ENCODE measurements at places on chromosomes 13 and 19.
A peak's percentile ranks its signal among the peaks of the same experiment; 100 is the strongest.

DNA sequence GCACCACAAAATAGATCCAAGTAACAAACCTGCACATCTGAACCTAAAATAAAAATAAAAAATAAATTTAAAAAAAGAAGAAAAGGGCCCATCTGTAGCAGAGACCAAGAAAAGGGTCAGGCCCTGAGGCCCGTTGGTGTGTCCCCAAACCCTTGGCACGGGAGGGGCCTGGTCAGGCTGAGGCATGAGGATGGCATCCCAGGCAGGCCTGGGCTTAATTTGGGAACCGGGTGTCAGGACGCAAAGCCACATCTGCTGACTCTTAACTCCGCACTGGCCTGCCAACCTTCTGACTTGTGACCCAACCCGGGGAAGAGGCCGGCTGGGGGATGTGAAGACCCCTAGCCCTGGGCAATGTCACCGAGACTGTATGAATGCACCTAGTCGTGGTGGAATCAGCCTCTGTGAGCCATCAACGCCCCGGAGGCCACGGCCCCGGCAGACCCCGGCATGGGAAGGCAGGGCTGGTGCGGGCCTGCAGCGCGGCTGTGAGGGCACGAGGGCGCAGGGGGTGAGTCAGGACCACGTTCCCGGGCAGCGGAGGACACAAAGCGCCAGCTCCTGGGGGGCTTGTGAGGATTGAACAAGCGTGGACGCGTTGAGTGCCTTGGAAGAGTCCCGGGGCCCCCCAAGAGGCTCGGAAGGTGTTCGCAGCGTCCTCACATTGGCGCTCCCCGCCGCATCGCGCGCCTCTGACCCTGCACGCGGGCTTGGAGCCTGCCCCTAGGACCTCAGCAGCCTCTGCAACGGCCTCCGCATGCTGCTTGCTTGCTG, 38.2 kb downstream of the ATP12A start:
- no peak for DNase-seq

DNA sequence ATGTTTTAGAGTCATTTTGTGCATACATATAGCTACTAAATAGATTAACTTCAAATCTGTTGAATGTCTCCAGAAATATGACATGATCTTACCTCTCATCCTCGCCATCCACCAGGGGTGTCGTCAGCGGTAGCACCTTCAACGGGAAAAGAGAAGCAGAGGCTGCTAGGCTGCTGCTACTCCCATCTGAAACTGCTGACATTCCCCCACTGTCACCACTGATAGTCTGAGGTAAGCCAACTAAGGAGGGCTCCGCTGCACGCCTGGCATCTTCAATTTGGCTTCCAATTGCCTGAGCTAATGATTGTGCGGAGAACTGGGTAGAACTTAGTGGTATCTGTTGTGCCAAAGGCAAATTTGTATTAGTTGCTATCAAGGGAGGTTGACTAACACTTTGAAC, 3.1 kb downstream of the TSC22D1 start:
- DNase-seq = no peak

DNA sequence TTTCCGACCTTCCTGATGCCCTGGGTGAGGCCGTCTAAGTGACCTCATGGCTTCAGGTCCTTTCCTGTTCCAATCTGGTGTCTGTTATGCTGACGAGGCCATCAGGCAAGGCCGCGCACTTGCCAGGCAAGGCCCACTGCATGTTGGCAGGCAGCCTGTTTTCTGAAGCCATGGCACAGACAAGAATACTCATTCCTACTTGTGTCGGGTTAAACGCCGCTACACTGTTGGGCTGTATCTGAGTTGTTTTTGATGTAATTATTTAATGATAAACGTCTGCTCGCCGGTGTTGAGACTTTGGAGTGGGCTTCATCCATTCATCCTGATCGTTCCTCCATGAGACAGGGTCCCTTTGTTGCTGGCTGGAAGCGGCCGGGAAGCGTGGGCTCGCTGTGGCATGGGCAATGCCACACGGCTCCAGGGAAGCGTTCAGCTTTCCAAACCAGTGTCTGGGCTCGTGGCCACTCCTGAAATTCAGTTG, 92.1 kb downstream of the ATP11A start:
- DNase-seq = no peak

- peak; percentile 81 for DNase-seq
Measured at GRCh38 chr19:2096034-2096479, at the start of gene MOB3A. TSS of gene MOB3A (minus strand) at chr19:2096326. CDS start at chr19:2078560, 17,766 bp downstream.

DNA sequence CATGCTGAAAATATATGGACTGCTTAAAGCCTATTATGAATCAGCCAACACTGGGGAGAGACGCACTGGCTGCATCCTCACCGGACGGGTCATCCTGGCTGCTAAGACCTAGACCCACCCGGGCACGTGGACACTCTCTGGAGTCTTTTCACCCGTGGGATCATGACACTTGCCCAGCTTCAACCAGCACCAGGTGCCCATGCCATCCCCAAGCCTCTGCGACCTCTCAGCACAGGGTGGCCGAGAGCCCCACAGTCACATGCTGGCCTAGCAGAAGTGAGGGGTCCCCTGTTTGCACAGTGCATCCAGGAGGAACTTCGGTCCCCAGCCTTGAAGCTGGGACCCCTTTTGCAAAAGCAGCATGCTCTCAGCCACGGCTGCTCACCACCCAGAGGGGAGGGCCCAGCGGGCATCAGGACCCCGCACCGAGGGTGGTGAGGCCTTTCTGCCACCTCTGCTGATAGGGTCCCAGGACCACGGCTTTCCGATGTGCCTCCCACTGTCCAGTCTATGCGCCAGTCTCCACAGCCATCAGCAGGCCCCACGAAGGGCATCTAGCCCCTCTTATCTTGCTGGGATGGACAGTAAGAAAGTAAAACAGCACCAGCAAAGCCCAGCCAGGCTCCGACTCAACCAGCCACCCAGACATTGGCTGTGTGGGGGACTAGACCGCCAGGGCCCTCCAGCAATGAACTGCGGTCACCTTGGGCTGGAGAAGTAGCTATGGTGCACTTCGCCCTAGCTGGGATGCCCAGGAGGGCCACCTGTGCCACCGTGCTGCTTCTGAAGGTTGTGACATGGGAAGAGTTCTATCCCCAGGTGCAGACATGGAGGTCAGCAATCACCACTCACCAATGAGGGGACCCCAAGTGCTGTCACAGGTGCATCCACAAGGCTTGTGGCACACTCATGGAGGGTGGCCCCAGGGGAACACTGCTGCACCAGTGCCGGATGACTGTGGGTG, 73.1 kb downstream of the CEBPG start:
- no peak for DNase-seq

DNA sequence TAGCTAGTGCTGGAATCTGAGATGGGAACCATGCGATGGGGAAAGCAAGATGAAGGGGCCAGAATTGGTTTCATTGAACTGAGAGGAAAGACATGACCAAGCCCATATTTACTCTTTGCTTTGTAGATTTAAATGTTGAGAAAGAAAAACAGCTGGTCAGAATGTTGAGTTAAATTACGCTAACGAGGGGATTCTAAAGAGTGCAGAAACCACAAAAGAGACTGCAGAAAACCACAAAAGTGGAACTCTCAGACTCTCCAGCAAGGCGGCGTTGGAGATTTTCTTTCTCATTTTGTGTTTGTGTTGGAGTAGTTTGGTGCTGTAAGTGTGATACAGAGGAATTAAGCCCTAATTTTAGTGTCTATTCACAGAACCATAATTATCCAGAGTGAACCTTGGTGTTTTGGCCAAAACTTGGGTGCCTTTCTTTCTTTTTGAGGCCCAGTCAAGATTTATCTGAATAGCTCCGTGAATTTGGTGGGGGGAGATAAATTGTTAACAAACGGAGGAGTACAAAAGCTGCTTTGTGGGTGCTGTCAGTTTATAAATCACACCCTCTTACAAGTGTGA, 26.3 kb downstream of the SAE1 start:
- no peak for DNase-seq

- no peak for DNase-seq
Measured at GRCh38 chr13:101751488-101751887, 299.0 kb downstream of the ITGBL1 start.

DNA sequence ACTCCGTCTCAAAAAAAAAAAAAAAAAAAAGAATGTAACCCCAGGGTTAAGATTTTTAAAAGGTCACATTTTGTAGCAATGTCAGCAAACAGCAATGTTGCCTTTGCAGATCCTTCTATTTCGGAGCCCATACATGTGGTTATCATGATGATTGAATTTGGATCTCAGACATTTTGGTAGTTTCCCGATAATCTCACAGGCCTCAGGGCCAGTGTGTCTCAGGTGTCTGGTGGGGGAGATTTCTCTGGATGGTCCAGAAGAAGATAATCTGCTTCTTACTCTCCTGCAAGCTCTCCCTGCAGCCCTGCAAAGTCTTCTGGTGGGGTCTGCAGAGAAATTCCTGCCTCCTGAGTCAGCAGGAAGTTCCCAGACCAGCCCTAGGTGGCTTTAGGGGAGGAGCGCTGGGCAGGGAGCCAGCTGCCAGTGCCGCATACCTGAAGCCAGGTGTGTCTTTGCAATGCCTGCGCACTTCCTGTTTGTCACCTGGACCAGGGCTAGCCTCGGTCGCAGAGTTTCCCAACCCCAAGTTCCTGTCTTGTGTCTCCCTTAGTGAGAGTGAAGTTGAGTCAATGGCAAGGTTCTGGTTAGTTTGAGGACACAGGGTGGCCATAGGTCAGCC, 1.4 kb downstream of the SH2D3A start:
- DNase-seq = peak; percentile 96

All from prostate gland (tissue), 2 donors.